ENCODE measurements at places on chromosomes 5 and 9.

- no peak for DNase-seq
These were observed 578 bp downstream of the LHX6 start for GRCh38 chr9:122228191-122228567.

DNA sequence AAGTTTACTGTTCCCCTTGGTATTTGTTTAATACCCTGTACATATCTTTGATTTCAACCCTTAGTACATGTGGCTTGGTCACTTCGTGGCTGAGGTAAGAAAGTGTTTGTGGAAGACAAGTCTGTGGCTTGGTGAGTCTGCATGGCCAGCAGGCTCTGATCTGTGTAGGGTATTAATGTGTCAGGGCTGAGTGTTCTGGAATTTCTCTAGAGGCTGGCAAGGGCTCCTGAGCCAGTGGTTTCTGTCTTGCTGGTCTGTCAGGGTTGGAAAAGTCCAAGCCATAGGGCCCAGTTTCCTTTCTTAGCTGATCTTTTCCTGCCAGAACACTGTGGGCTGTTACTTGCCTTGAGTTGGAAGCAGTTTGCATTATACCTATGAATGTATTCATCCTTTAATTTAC is 48.0 kb upstream of the FBXL7 start:
- no peak for DNase-seq

GRCh38 chr5:140039561-140039960 is 3.5 kb downstream of the NRG2 start:
- no peak for DNase-seq

- DNase-seq, result no peak
These were observed 305.5 kb upstream of the CLINT1 start for GRCh38 chr5:158164296-158165047.

DNA sequence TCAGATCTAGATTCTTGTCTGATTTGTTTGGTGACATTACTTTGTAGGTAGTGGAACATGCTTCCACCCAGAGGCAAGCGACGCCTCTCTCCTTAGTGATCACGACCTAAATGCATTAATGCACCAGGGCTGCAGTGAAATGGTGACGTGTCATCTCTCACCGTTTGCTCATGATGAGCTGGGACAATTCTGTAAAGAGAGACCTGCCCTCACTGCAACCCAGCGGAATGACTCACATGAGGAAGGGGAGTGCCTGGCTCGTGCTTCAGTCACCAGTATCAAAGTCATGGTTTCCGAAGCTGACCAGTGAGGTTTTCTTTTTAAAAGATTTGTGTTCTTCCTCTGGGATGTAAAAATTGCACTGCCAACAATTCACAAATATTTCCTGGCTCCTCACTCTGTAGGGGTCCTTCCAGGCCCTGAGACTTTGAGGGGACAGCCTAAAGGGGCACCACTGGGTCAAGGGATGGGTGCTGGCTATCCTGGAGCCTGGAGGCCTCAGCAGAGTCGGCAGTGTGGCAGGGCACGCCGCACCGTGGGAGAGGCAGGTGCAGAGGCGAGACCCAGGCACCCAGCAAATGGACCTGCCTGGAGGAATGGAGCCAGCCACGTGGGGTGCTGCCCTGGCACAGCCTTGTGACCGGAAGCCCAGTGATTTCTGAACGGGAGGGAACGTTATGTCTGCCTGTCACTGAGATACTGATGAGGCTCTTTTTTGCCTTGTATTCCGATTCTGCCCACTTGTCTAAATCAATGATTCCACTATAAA is 17.3 kb downstream of the QSOX2 start:
- no peak for DNase-seq

- no peak for DNase-seq
These were observed 340.6 kb upstream of the DAB2 start for GRCh38 chr5:39765366-39765765.

GRCh38 chr5:157860898-157861890 is 2.2 kb upstream of the CLINT1 start:
- no peak for DNase-seq

- no peak for DNase-seq
These were observed 56.7 kb downstream of the PCDH1 start for GRCh38 chr5:141821430-141821925.

DNA sequence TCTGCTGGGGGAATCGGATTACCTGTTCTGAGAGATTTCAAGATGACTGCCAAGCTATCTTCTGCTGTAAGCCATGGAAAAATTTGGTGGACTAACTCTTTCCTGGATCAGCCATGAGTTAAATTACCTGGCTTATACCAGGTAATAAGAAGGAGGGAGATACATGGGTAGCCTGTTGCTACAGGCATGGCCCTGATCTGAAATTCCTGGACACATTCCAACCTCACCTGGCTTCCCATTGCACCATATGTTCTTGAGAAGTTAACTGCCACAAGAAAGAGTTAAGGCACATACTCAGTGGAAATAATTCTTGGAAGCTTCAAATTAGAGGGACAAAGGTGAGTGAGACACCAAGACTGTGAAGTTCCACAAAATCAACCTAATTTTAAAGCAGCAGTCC is 371.3 kb downstream of the ACTL7B start:
- no peak for DNase-seq

All from hindlimb muscle (tissue), 1 donor.